ENCODE measurements at places on chromosomes 6 and 20.
A peak's percentile ranks its signal among the peaks of the same experiment; 100 is the strongest.

DNA sequence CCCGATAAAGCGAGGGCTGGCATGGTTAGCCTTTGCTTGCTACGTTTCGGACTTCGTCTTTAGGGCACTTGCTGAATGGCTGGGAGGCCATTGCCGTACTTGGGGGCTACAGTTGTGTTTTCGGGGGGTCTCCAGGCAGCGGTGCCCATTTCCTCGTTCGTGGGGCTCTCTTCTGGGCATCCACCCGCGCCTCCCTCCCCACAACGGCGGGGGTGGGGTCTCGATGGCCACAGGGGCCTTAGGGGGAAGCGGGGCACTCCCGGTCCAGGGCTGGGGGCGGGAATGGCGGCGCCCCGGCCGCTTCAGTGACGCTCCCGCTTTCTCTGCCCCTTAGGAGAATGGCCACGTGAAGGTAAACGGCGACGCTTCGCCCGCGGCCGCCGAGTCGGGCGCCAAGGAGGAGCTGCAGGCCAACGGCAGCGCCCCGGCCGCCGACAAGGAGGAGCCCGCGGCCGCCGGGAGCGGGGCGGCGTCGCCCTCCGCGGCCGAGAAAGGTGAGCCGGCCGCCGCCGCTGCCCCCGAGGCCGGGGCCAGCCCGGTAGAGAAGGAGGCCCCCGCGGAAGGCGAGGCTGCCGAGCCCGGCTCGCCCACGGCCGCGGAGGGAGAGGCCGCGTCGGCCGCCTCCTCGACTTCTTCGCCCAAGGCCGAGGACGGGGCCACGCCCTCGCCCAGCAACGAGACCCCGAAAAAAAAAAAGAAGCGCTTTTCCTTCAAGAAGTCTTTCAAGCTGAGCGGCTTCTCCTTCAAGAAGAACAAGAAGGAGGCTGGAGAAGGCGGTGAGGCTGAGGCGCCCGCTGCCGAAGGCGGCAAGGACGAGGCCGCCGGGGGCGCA, 2.4 kb downstream of the MARCKS start:
- no peak for DNase-seq

DNA sequence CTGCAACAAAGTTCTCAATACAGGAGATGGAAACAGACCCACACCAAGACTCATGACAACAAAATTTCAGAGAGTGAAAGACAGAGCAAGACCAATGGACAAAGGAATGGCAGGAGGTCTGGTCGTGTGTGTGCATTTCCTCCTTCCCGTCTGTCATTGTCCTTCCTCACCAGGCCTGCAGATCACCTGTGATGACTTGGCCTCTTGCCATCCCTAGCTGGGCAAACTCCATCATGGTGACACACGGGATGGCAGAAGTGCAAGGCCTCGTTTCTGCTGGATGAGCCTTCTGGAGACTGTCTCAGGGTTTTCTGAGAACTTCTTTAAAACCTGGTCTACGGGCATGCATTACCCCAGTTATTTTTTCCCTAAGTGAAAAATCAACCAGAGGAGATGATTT, 49.2 kb downstream of the RPP21 start:
- no peak for DNase-seq

GRCh38 chr20:44460795-44461141, 14.9 kb upstream of the TTPAL start:
- DNase-seq: no peak

DNA sequence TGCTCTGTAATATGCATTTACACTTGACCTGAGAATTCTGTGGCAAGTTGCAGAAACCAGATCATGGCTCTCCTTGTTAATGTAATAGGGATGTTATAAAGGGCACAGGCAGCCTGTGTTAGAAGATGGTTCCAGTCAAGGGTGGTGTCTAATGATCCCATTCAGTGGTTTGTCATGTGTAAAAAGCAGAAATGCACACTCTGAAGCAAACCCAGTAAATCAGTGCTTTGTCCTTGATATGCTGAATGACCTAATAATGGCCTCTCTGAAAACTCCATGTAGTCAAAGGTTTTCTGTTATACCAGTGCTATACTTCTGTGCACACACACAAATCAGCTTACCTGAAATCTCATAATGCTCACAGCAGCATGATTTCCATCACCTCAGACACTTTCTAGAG, 66.2 kb downstream of the SOBP start:
- DNase-seq: no peak

GRCh38 chr6:52403627-52404026, 16.5 kb upstream of the EFHC1 start:
- DNase-seq: no peak

DNA sequence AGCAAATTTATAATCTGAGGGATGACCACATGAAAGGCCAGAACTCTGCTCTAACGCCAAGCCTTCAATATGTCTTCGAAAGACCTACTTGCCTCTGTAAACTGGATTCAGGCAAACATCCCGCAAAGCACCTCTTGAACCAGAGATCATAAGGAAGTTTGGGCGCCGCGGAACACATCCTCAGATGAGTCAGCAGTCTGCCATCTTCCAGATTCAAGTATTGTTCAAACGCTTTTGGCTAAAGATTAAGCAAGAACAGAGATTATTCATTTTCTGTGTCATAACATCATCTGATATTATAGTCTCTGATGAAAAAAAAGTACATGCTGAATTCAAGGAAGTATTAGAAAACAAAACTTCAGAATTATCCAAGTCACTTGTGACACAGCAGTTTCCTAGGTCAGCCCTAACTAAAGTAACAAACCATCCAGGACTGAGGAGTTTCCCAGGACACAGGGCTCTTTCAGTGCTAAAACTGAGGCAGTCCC, 20.8 kb downstream of the TBC1D7 start:
- peak; percentile 16 for DNase-seq

GRCh38 chr20:61662226-61662967, 403.3 kb downstream of the TAF4 start:
- DNase-seq: no peak

- peak; percentile 43 for DNase-seq
Observed at GRCh38 chr6:153312634-153313033, 181.6 kb upstream of the RGS17 start.

- DNase-seq: no peak
Observed at GRCh38 chr6:149212206-149212605, 105.3 kb upstream of the TAB2 start.

- no peak for DNase-seq
Observed at GRCh38 chr6:34300332-34300751, 51.5 kb upstream of the SMIM29 start.

- no peak for DNase-seq
Observed at GRCh38 chr20:51586005-51586440, 43.5 kb upstream of the NFATC2 start.

DNA sequence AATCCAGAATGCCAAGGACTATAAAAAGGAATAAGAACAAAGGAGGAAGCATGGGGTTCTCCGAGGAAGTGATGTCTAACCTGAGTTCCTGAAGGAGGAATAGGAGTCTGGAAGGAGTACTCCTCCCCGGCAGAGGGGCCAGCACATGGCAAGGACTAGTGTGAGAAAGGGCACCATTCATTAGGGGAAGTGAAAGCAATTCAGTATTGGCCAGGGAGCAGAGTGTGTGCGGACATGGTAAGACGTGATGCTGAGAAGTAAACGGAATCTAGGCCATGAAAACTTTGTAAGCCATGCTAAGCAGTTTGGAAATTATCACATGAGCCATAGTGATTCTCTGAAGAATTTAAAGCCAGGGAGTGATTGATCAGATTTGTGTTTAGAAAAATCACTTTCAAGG, 218.9 kb upstream of the PRDM1 start:
- no peak for DNase-seq

DNA sequence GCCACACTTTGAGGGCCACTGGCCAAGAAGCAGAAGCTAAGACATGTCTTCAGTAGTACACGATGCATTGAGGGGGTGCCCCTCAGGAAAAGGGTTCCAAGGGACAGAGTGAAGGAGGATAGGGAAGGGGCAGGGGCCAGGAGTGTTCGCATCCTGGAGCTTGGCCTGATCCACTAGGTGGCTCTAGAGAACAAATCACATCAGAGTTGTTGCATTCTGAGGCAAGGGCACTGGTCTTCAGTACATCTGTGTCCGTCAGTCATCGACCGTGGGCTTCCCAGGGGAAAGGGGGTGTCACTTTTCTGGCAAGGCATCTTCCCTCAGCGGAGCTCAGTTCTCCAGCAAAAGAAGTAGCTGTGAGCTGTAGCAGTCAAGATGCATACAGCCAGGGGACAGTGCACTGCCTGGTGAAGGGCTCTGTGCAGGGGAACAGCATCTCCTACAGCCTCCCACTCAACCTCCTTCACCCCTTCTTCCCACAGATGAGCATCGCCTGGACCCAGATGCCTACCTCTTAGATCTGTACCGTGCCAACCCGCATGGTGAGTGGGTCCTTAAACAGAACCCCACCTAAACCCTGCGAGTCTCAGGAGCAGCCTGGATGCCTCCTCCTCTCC, 47.8 kb downstream of the ARHGAP40 start:
- DNase-seq: peak; percentile 9

- no peak for DNase-seq
Observed at GRCh38 chr20:50077818-50078601, 34.9 kb downstream of the UBE2V1 start.

DNA sequence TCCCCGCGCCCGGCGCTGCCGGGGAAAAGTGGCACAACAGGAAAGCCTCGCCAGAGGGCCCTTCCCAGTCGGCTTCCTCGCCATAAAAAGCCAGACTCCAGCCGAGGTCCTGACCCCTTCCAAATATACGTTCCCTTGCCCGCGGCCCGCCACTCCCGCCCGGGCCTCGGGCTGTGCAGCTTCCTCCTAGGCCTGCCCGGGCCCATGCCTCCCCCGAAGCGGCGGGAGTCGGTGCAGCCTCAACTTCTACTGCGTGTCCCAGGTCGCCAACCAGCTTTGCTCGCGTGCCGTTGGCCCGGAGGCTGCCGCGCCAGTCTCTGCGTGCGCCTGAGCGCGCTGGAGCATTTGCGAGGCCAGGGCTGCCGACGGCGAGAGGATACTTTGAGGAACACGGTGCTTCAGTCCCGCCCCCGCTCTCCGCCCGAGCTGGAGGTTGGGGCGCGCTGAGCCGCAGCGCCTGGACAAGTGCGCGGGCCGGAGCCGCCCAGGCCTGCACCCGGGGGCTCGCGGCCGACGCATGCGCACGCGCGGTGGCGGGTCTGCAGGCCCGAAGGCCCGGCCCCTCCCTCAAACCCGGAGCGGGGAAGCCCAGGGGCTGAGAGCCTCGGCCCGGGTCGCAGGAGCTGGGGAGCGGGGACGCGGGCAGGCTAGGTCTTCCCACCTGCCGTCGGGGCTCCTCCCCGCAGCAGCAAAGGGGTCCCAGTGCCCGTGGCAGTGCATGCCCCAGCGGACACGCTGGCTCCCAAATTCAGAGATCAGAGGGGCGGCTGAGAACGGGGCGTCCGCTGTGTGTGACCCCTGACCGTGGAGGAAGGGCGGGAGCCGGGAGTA, 10.2 kb downstream of the FOXC1 start:
- peak; percentile 65 for DNase-seq

DNA sequence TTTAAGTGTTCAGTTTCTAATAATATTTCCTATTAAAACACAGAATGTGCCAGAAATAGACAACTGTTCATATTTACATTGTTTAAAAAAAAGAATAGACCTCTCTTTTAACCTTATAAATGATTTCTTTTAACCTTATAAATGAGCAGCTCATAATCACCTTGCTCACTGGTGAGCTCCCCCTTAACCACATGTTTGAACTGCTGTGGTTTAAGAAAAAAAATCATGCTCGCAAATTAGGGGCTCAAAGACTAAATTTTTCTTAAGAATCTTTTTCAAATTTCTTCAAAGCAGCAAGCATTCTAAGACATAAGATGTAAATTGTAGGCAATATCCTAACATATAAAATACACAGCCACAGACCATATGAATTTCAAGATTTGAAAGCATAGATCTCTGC, 32.8 kb downstream of the FAM8A1 start:
- DNase-seq: no peak

GRCh38 chr6:27874016-27874415, 38.2 kb downstream of the OR2B2 start:
- DNase-seq: no peak

DNA sequence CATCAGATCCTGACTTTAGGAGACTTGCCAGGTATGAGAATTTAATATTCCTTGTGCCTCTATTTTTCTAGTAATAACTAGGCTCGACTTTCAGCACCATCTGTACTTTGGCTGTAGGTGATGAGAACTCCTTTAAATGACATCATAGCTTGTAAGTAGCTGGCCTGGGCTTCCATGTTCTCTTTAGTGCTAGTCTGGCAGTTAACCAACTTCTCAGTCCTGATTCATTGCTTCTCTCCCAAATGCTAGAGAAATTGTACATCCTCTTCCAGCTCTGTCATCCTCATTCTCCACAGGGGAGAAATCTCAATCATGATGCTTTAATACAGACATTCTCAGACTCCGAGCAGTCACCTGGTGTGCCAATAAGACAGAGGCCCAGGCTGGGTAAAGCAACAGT, 143.5 kb upstream of the MOCS1 start:
- DNase-seq: no peak

DNA sequence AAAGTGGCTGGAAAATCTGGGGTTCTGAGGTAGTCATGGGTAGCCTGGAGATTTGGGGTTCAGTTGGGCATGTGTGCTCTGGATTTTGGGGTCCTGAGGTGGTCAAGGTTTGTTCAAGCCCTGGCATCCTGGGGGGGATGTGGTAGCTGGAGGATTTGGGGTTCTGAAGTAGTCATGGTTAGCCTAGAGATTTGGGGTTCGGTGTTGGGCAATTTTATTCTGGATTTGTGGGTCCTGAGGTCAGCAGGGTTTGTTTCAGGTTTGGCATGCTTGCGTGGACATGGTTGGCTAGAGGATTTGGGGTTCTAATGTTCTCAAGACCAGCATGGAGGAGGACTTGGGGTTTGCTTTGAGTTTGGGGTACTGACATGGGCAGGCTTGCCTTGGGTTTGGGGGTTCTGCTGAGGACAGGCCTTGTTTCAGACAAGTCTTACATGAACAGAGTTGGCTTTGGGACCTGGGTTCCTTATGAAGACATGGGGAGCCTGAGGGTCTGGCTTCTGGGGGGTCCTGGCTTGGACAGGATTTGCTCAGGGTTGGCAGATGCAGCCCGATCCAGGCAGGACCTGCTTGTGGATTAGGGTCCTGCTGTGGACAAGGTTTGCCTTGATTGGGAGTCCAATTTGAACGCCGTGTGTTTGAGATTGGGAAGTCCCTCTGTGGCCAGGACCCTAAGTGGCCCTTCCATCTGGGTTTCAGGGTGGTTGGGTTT, 906 bp downstream of the ANKRD60 start:
- DNase-seq: no peak

- DNase-seq: no peak
Observed at GRCh38 chr6:32092760-32093497, 16.2 kb downstream of the TNXB start.

GRCh38 chr6:138652824-138653223, 120.7 kb upstream of the CCDC28A start:
- no peak for DNase-seq

- DNase-seq: no peak
Observed at GRCh38 chr6:132392792-132393191, 8.5 kb downstream of the MOXD1 start.

- DNase-seq: no peak
Observed at GRCh38 chr6:166687070-166687878, 60.2 kb upstream of the RPS6KA2 start.

GRCh38 chr6:129130106-129130505, 247.2 kb downstream of the LAMA2 start:
- no peak for DNase-seq

- no peak for DNase-seq
Observed at GRCh38 chr6:111150577-111150976, 63.3 kb downstream of the SLC16A10 start.
